Esophagus squamous epithelium (tissue), 5 donors: ENCODE measurements at places on chromosomes 12 and 14.

DNA sequence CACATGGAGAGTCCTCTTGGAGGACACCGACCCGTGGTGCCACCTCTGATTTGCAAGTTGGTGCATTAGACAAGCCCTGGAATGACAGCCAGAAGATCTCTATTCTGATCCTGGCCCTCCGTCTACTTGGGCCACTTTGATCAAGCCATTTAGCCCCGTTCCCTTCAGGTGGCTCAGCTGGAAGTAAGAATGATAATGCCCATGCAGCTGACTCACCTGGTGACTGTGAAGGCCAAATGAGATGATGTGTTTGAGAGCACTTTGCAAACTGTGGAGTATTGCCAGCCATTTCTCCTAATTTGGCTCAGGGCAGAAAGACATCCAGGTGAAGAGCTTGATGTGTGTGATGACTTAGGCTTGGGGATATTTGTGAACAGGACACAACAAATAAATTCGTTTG is 165.9 kb downstream of the ETV6 start:
- no peak for DNase-seq

DNA sequence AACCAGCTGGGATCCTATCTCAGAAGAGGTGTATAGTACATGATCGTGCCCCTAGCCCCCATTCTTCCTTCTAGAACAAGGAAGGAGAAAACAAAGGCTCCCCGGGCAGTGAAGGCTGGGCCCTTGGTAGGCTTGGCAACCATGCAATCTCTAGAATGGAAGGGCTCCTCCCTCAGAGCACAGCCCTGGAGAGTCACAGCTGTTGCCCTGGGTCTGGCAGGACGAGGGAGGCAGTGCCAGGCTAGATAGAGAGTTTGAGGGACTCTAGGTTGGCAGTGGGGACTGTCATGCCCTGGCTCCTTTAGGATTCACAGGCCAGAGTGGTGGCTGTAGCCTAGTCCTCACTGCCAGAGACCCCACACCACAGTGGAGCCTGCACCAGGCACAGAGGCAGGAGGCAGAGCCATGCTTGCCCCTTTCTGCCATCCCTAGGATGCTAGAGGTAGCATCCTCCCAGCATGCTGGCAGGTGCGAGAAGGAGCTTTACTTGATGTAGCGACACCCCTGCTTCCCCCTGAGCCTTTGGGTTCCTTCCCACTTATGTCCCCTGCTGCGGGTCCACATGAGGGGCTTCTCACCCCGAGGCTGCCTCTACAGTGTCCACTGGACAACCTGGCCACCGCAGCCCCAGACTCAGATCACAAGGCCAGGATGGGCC is 33.4 kb upstream of the CIPC start:
- DNase-seq = no peak

GRCh38 chr12:87960566-87960965 is 68.6 kb downstream of the C12orf50 start:
- no peak for DNase-seq

- no peak for DNase-seq
Observed at GRCh38 chr12:113241191-113242025, 20.1 kb downstream of the TPCN1 start.

GRCh38 chr12:44827832-44828438 is 48.2 kb downstream of the NELL2 start:
- DNase-seq = no peak

GRCh38 chr12:97760601-97761000 is 298.0 kb downstream of the RMST start:
- DNase-seq = no peak

DNA sequence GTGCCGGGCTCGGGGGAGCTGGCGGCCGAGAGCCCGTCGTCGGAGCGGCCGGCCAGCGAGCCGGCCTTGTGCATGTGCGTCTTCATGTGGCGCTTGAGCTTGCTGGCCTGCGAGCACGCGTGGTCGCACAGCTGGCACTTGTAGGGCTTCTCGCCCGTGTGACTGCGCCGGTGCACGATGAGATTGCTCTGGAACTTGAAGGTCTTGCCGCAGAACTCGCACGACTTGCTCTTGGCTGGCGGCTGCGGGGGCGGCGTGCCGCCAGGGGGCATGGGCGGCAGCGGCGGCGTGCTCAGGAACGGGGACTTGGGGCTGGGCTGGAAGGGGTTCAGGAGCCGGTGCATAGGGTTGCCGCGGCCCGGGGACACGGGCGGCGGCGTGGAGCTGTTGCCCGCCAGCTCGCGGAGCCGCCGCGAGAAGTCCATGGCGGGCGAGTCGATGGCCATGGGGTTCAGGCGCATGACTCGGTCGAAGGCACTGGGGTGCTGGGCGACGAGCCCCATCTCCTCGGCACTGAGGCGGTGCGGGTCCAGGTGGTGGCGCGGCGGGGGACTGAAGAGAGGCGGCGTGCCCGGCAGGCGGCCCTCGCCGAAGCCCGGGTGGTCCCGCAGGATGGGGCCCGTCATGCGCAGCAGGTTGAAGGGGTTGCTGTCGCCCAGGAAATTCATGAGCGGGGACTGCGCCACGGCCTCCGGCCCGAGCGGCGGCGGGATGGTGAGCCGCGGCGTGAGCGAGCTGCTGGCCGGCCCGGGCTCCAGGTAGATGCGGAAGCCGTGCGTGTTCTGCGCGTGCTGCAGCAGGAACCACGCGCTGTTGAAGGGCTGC is 96.5 kb downstream of the BCL11B start:
- DNase-seq = no peak

DNA sequence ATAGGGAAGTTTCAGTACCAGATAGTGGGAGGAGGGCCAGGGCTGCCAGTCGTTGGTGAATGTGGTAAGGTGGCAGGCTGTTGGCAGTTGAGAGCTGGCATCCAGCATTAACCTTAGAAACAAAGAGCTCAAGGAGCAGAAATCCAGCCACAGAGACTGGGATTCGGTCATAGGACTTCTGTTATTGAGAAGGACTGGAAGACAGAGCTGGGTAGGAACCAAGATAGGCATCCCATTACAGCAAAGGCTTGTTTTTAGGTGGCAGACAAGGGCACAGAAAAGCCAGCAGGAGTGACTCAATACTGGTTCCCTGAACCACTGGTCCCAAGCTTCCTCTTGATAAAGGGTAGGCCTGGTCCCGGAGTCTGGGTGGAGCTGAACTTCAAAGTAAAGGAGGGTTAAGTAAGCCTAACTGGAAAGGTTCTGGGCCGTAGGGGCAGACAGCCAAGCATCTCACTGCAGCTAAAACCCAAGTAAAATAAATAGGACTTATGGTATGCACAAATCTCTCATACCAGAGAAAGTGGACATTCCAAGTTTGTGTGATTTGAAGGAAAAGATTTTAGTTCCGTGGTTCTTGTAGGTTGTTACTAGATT is 147.9 kb downstream of the ETV6 start:
- DNase-seq = no peak

DNA sequence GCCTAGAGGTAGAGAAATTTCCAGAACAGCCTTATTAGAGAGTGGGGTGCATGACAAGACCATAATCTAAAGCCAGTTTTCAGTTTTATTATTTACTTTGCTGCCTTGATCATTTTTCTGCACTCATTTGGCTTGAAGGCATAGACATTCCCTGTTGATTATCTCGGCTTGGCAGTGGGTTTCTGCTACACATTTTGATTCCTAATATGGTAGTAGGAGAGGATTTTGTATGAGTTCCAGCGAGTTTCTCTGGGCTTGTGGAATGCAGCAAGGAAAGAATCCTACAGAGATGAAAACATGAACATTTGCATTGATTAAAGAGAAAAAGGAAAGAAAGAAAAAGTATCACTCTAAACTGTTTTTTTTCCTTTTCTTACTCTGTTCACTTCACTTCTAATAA is 281.2 kb downstream of the PAWR start:
- no peak for DNase-seq

GRCh38 chr14:74786796-74787315 is 23.7 kb downstream of the YLPM1 start:
- DNase-seq = no peak

- DNase-seq = no peak
Observed at GRCh38 chr12:115468087-115468510, 784.1 kb upstream of the TBX3 start.

- DNase-seq = no peak
Observed at GRCh38 chr14:103707329-103708263, 7.7 kb downstream of the XRCC3 start.

DNA sequence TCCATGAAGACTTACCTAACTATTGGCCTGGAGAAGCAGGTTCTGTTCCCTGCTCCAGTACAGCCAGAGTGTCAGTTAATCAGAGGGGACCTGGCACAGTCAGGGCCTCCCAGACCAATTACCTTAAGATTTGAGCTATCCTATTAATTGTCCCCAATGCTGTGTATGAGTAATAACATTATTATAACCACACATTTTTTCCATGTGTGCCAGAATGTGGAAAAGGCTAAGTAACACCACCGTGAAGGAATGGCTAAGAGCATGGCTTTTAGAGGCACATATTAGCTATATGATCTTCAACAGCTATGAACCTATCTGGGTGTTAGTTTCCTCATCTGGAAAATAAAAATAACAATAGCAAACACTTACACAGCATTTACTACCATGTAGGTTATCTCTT is 111.1 kb upstream of the RAP1B start:
- no peak for DNase-seq

DNA sequence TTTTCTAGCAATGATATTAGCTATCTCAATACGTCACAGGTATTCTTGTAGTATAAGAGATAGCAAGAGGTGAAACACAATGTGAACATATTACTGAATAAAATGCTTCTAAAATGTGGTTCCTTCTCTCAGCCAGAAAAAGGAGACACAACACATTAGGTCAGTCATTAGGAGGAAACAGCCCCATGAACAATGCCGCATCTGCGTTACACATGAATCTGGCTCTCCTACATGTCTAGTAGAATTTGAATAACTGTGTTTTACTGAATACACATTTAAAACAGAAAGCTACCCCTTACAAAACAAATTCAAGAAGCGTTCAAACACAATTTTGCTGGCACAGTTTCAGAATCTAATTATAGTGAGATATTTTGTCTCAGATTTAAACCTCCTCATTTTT is 51.6 kb downstream of the EFCAB11 start:
- no peak for DNase-seq

DNA sequence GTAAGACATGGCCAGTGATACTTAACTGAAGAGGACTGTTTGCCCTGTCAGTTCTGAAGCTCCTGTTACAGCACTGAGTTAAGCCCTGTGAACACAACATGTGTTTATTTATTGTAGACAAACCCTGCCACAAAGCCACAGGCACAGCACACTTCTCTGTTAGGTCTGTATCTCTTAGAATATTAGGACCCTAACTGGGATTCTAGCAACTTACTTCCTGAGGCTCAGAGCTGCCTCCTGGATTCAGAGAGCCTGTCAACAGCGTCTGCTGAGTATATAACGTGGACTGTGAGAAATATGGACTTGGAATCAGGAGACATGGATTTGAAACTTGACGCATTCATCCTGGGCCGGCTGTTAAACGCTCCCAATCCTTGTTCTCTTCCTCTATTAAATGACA is 135.0 kb upstream of the HIF1A start:
- DNase-seq = no peak

DNA sequence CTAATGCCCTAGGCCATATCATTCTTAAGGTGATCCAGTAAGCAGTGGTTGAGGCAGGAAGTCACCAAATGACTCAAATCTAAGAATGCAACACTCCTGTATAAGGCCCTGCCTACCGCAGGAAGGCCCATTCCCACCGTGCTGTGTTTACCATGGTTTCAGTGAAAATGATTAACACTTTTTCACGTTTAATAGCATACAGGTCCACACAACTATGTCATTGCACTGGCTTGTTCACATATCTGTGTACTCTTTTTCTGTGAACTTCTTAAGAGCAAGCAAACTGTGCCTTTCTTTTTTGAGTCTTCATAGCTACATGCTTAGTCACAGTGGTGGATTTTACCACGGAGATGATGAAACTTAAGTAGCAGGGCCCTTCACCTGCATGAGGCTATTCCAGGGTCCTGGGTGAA is 214.9 kb downstream of the CNTN1 start:
- no peak for DNase-seq

DNA sequence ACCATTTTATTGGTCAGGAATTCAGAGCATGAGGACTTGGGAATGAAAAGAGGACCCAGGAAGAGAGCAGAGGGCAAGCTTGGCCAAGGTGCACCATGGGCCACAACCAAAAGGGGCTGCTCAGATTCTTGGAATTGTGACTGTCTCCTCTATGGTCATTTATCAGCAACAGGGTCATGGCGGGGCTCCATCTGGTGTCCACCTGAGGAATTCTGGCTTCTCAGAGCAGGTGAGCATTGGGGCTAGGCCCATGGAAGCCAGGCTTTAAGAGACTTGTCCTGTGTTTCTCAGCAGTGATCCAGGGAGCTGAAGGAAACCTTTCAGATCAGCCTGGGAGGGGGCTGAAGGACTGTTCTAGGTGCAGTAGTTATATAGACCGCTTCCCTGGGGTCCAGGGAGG is 2.6 kb upstream of the RIN3 start:
- no peak for DNase-seq

- DNase-seq = no peak
Observed at GRCh38 chr14:62003701-62004100, 241.5 kb downstream of the SNAPC1 start.
